ENCODE measurements at places on chromosomes 7 and 10.
A peak's percentile ranks its signal among the peaks of the same experiment; 100 is the strongest.

DNA sequence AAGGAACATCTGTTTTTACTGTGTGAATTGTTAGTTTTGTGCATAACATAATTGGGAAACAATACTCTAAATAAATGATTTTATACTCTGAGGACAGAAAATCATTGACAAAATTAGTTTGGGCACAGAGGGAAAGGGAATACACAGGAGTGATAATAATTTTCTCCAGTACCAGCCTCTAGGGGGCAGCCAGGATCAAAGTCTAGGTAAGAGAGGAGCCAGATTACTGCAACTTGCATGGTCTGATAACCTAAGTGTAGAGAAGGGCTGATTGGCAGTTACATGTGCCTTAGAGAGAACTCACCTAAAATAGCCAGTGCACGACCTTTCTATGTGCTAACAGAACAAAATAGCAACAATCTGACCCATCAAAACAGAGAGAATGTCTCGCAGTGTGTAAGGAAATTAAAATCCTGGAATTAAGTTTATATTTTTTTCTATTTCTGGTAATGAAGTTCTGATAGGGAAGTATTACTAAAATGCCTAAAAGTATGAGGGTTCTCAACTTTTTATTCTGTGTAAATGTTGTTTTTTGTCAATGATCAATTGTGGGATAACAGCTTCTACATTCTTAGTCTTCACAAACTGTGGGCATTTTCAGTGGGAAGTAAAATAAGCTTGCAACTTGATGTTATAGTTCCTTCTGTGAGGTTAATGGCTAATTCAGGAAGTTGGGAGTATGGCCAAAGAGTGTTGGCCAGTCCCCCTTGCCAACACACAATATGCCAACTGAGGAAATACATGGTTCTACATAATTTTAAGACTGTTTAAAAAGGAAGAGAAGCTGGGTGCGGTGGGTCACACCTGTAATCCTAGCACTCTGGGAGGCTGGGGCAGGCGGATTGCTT, 66.4 kb downstream of the EXOC6 start:
- DNase-seq: peak; percentile 84

- no peak for DNase-seq
Observed at GRCh38 chr10:93198401-93199131, 124.9 kb downstream of the CYP26A1 start.

GRCh38 chr10:24382596-24382978, 173.6 kb downstream of the KIAA1217 start:
- peak; percentile 59 for DNase-seq

GRCh38 chr7:93851536-93851935, 39.0 kb downstream of the TFPI2 start:
- no peak for DNase-seq

- no peak for DNase-seq
Observed at GRCh38 chr7:94907026-94907810, at the start of gene PPP1R9A. Gene PPP1R9A, plus strand, starts transcription at chr7:94907594. Its CDS starts 2,520 bp downstream, at chr7:94910114.

DNA sequence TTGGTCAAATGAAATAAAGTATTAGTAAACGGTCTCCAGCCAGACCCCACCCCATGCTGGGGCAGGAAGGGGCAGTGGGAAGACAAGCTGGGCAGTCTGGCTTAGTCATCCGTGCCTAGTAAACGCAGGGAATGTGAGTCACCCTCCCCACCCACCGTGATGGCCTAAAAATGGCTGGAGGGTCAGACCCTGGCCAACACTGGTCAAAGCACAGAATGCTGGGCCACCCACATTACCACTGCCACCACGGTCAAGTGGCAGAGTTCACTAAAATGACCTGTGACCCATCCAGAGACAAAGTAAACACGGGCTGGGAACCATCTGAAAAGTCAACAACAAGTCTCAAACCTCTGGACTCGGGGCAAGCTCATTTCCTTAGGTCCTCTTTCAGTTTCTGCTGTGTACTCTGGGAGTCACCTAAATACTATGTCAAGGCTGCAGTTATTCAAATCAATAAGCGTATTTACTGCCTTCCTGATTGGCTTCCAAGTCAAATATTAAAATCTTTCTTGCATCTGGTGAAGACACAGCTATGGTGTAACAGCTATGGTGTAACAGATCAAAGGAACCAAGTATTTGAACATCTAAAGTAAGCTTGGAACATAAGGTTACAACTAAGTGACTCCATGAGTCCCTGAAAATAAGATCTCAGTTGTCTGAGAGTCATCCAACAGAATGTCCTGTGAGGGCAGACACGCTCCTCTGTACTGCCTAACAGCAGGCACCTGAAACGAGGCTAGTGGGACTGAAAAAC, 3.0 kb downstream of the ZFAND2A start:
- DNase-seq: no peak
